ENCODE measurements at places on chromosomes 2 and 18.
A peak's percentile ranks its signal among the peaks of the same experiment; 100 is the strongest.

DNA sequence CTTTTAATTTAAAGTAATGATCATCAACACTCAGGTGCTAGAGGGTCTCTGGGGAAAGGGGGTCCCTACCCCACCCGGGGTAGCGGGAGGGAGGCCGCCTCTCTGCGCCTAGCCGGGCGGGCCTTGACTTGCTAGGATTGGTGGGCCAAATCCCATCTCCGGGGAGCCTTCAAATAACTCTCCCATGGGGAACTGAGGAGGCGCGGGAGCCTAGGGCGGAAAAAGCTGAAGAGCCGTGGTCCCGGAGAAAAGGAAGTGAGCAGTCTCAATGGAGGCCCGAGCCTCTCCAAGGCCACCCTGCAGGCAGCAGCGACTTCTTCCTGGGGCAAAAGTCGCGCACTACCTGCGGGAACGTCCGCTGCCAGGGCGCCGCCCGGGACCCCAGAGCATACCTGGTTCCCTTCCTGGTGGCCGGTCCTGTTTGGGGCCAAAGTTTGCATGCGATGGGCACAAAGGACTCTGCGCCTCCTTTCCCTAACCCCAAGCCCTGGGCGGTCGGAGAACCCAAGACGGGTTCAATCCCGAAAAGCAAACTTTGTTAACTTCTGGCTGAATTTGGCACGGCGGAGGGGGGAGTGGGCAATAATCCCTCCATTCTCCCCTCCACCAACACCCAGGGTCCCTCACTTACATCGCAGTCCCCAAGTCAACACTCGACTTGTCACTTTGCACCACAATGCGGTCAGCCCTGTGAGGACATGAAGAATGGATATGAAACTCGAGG is 13.6 kb downstream of the EN1 start:
- H3K27ac ChIP-seq: no peak overlapping the region
- no peak overlapping the region for H3K4me3 ChIP-seq
- H3K36me3 ChIP-seq: no peaks in the 10 kb centered on the region
- no peak for DNase-seq
- H3K4me1 ChIP-seq: no peaks in the 10 kb centered on the region

- H3K27ac ChIP-seq: peak overlapping the region; percentile 42
- H3K4me3 ChIP-seq: peak overlapping the region; percentile 65
- no peak for DNase-seq
- no peaks in the 10 kb centered on the region for H3K27me3 ChIP-seq
- H3K4me1 ChIP-seq: peaks cover 5% of the 10 kb centered on the region
Observed at GRCh38 chr2:119366161-119366648, 429 bp downstream of the C2orf76 start.

DNA sequence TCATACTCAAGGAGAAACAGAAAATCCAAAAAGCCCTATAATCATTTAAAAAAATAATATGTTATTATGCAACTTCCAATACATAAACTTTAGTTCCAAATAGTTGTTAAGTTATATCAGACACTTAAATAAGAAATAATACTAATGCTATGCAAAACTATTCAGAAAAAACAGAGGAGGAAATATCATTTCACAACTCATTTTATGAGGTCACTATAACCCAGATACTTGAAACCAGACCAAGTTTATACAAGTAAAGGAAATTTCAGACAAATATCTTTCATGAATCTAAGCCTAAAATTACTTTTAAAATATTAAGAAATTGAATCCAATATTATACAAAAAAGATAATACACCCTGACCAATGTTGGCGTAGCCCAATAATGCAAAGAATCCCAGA is 260.8 kb downstream of the CD226 start:
- H3K27me3 ChIP-seq: peaks cover 5% of the 10 kb centered on the region
- H3K36me3 ChIP-seq: no peaks in the 10 kb centered on the region
- H3K27ac ChIP-seq: no peak overlapping the region

GRCh38 chr18:70520867-70521266 is 232.0 kb downstream of the SOCS6 start:
- no peaks in the 10 kb centered on the region for H3K36me3 ChIP-seq
- DNase-seq: no peak
- no peaks in the 10 kb centered on the region for H3K4me1 ChIP-seq
- no peak overlapping the region for H3K27ac ChIP-seq
- no peak overlapping the region for H3K4me3 ChIP-seq
- peaks cover 8% of the 10 kb centered on the region for H3K27me3 ChIP-seq

GRCh38 chr2:86631846-86632485 is 8.3 kb upstream of the RNF103 start:
- H3K27ac ChIP-seq: no peak overlapping the region
- no peak for DNase-seq
- H3K27me3 ChIP-seq: no peaks in the 10 kb centered on the region

DNA sequence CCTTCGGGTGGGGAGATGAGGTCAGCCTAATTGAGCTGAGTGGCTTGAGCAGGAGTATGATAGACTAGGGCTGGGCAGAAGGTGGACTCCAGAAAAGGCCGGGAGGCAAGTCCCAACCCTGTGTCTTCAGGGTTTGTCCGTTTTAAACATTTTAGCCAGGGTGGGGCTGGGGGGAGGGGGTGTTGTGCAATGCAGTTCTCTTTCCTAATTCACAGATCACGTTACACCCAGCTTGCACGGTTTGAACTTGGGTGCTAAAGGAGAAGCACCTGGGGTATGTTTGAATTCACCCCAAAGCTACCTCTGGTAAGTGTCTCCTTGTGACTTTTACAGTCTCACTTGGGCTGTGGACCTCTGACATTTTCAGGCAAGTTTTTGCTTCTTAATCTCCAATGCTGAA is 233.3 kb downstream of the AGAP1 start:
- no peaks in the 10 kb centered on the region for H3K27me3 ChIP-seq
- peak overlapping the region; percentile 26 for H3K27ac ChIP-seq
- no peak for DNase-seq
- no peak overlapping the region for H3K4me3 ChIP-seq
- no peaks in the 10 kb centered on the region for H3K36me3 ChIP-seq
- peaks cover 14% of the 10 kb centered on the region for H3K4me1 ChIP-seq

DNA sequence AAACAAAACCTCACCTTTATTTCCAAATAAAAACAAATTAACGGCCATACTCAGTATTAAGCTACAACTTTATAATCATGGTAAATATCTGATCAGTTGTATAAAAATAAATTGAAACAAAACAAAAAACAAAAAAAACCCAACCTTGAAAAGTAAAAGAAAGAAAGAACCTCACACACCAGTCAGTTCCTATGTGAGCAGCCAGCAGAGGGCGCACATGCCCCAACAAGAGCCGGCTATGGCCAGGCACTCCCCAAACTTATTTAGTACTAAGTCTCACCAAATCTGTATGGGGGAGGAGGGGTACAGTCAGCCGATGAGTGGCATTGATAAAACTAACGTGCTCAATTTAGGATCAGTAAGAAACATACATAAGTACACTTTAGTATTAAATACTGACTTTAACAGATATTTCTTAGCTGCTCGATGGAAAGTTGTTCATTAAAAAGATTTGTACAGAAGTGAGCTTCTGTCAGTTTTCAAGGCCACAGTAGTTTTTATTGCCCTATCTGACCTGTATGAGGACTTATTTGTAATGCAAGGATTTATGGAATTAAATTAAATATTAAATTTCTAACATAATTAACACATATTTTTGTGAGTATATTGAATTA is 172.6 kb downstream of the TCF4 start:
- DNase-seq: no peak
- H3K36me3 ChIP-seq: no peaks in the 10 kb centered on the region
- no peak overlapping the region for H3K4me3 ChIP-seq
- no peaks in the 10 kb centered on the region for H3K27me3 ChIP-seq

DNA sequence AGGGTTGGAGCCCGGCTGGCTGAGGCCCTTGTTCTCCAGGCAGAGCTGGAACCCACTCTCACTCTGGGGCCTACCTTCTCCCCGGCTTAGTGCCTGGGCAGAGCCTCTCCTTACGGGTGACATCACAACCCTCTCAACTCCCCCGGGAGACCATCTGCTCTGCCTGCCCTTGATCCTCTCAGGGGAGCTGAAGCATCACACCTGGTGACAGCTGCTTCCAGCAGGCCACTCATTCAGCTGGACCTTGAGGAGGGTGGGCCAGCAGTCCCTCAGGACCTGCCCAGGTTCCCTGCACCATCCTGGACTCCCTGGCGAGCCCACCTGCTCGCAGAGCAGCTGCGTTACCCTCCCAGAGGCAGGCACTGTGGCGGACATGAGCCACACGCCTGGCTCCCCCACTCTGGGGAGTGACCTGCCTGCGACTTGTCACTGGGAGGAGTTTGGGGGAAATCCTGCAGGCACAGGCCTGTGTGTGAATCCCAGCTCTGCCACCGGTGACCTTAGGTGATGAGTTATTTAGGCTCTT is 13.1 kb downstream of the HS6ST1 start:
- peak overlapping the region; percentile 97 for H3K27ac ChIP-seq
- H3K27me3 ChIP-seq: no peaks in the 10 kb centered on the region
- no peak overlapping the region for H3K4me3 ChIP-seq
- no peaks in the 10 kb centered on the region for H3K36me3 ChIP-seq

GRCh38 chr2:15613736-15614429 is 22.2 kb downstream of the DDX1 start:
- peaks cover 68% of the 10 kb centered on the region for H3K36me3 ChIP-seq
- no peaks in the 10 kb centered on the region for H3K4me1 ChIP-seq
- no peaks in the 10 kb centered on the region for H3K27me3 ChIP-seq
- no peak overlapping the region for H3K27ac ChIP-seq
- DNase-seq: no peak
- no peak overlapping the region for H3K4me3 ChIP-seq

- H3K27me3 ChIP-seq: no peaks in the 10 kb centered on the region
- no peak overlapping the region for H3K27ac ChIP-seq
- no peak overlapping the region for H3K4me3 ChIP-seq
- H3K4me1 ChIP-seq: no peaks in the 10 kb centered on the region
- DNase-seq: no peak
- H3K36me3 ChIP-seq: no peaks in the 10 kb centered on the region
Observed at GRCh38 chr2:187934236-187934635, 357.4 kb upstream of the GULP1 start.

- no peak overlapping the region for H3K4me3 ChIP-seq
- peaks cover 23% of the 10 kb centered on the region for H3K36me3 ChIP-seq
- H3K27ac ChIP-seq: peak overlapping the region; percentile 89
- H3K27me3 ChIP-seq: no peaks in the 10 kb centered on the region
Observed at GRCh38 chr2:191691016-191691735, 13.2 kb downstream of the NABP1 start.

GRCh38 chr2:171595456-171595855 is 73.2 kb downstream of the CYBRD1 start:
- H3K36me3 ChIP-seq: no peaks in the 10 kb centered on the region
- H3K4me1 ChIP-seq: peaks cover 5% of the 10 kb centered on the region
- no peak for DNase-seq
- H3K4me3 ChIP-seq: no peak overlapping the region
- peak overlapping the region; percentile 12 for H3K27ac ChIP-seq

- H3K4me1 ChIP-seq: peaks cover 8% of the 10 kb centered on the region
- no peak overlapping the region for H3K27ac ChIP-seq
- no peak for DNase-seq
- peaks cover 23% of the 10 kb centered on the region for H3K36me3 ChIP-seq
- no peaks in the 10 kb centered on the region for H3K27me3 ChIP-seq
- no peak overlapping the region for H3K4me3 ChIP-seq
Observed at GRCh38 chr2:55408918-55409868, 10.5 kb downstream of the CCDC88A start.

GRCh38 chr2:72827966-72828646 is 2.3 kb upstream of the EXOC6B start:
- DNase-seq: no peak
- no peak overlapping the region for H3K4me3 ChIP-seq
- H3K4me1 ChIP-seq: peaks cover 28% of the 10 kb centered on the region
- peak overlapping the region; percentile 72 for H3K27ac ChIP-seq
- no peaks in the 10 kb centered on the region for H3K36me3 ChIP-seq

DNA sequence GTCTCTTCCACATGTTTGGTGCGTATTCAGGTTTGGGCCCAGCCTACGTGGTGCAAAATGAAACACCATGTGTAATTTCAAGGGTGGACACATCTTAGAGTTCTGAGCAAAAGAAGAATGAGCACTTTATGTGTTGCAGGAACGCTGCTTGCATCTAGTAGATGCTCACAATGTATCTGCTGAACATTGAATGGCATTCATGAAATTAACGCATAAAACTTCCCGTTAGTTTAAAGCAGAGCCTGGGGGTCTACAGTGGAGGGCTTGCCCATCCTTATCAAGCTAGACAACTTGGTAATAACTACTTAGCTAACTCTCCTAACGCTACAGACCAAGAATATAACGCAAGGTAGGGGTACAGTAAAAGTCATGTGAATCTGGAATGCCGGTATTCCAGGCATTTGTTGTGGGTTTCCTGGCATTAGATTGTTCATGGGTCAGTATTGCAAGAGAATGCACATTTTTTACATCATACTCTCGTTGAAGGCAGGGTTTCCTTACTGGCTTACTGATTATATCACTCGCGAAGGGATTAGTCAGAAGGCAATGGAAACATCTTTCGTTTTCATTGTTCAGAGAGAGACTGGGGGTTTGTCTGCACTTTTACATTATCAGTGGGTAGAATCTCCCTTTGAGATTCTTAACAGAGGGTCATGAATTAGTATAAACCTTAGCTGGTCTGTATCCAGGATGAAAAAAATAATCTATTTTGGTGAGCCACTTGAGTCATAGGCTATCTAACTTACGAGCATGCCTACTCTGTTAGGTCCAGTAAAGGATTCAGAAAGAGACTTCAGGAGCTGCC is 229.5 kb upstream of the EPAS1 start:
- H3K4me1 ChIP-seq: peaks cover 31% of the 10 kb centered on the region
- DNase-seq: no peak
- H3K36me3 ChIP-seq: no peaks in the 10 kb centered on the region
- H3K4me3 ChIP-seq: no peak overlapping the region
- peak overlapping the region; percentile 91 for H3K27ac ChIP-seq

DNA sequence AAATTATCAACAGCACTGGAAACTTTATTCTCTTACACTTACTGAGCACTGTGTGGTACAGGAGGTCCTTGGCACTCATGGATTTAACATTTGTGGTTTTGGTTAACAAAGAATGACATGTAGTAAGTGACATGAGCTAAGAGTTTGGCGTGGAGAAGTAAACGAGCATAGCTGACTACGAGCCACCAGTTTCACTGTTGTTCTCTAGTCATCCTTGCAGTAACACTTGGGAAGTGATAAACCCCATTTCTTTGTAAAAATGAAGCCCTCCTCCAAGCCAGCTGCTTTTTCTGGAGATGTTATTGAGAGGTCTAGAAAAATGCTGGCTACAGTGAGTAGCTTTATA is 32.7 kb downstream of the QPCT start:
- no peaks in the 10 kb centered on the region for H3K36me3 ChIP-seq
- DNase-seq: no peak
- H3K4me3 ChIP-seq: no peak overlapping the region
- H3K27me3 ChIP-seq: no peaks in the 10 kb centered on the region
- peaks cover 22% of the 10 kb centered on the region for H3K4me1 ChIP-seq

DNA sequence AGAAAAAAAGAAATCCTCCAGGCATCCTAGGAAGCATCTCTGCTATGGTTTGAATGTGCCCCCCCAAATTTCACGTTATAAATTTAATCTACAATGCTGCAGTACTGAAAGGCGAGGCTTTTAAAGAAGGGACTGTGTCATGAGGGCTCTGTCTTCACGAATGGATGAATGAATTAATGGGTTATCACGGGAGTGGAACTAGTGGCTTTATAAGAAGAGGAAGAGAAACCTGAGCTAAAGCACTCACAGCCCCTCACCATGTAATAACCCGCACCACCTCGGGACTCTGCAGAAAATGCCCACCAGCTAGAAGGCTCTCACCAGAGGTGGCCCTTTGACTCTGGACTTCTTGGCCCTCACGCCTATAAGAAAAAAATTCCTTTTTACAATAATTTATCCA is 27.6 kb downstream of the RNU4ATAC start:
- H3K27ac ChIP-seq: no peak overlapping the region
- H3K36me3 ChIP-seq: no peaks in the 10 kb centered on the region
- no peak for DNase-seq
